ENCODE measurements at places on chromosomes 4 and X. TPM values are rescaled to one million over a fixed set of nuclear protein-coding genes. Genes with fewer than 3 reads are reported as not detected.

The PARM1 gene
- 0.10 TPM for total RNA-seq

The TRIM2 gene
- total RNA-seq: 43.7 TPM

The ALAS2 gene
- not detected for total RNA-seq

The DRP2 gene
- not detected for total RNA-seq

The APEX2 gene
- total RNA-seq: 8.4 TPM
